Stimulated activated CD8-positive, alpha-beta memory T cell treated with anti-CD3 and anti-CD28 coated beads, Interleukin-7, amount 100 ng/mL, for 1 hour (primary cell): ENCODE measurements at places on chromosomes 3 and 15.

GRCh38 chr3:60025096-60026050, 975.5 kb upstream of the CFAP20DC start:
- no peak for DNase-seq

DNA sequence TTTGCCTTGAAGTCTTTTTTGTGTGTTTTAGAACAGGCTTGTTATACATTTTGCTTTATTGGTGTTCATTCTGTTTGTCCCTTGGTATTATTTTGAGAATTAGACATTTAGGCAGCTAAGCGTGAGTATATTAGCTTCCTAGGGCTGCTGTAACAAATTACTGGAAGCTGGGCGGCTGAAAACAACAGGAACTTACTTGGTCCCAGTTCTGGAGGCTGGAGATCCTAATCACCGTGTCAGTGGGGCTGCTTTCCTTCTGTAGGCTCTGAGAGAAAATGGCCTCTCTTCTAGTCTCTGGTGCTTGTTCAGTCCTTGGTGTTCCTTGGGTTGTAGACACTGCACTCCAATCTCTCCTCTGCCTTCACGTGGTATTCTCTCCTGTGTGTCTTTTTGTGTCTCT, 142.3 kb downstream of the KLHL25 start:
- no peak for DNase-seq

DNA sequence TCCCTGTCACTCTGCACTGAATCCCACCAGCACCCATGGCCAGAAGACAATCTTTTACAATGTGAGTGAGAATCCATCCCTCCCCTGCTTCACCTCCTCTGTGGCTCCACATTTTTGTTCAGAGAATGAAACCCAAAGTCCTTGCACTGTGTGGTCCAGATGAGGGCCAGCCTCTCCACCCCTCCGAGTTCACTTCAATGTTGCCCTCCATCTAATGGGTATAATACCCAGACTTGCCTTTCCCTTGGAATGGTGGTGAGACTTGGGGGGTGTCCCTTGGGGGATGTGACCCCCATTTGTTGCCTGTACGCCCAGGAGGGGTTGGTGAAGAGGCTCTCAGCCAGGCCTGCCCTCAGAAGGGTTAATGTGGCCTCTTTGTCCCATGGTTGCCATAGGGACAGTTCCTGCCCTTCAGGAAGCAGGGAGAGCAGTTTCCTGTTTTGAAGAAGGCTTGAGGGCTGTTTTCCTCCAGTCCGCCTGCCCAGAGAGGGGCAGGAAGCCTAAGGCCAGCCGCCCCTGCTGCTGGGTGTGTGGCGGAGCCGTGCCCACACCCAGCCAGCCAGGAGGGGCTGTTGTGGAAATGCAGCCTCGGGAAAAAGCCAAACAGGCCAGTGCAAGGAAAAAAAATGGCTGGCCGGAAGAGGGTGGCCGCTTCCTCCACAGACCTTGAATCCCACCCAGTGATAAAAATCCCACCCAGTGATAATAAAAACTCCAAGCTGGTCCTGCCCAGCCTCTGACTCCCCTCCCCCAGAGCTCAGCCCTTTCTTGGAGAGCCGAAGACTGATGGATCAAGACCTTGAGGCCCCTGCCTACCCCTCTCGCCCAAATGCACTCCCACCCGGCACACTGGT, 14.6 kb upstream of the FGD5 start:
- no peak for DNase-seq

DNA sequence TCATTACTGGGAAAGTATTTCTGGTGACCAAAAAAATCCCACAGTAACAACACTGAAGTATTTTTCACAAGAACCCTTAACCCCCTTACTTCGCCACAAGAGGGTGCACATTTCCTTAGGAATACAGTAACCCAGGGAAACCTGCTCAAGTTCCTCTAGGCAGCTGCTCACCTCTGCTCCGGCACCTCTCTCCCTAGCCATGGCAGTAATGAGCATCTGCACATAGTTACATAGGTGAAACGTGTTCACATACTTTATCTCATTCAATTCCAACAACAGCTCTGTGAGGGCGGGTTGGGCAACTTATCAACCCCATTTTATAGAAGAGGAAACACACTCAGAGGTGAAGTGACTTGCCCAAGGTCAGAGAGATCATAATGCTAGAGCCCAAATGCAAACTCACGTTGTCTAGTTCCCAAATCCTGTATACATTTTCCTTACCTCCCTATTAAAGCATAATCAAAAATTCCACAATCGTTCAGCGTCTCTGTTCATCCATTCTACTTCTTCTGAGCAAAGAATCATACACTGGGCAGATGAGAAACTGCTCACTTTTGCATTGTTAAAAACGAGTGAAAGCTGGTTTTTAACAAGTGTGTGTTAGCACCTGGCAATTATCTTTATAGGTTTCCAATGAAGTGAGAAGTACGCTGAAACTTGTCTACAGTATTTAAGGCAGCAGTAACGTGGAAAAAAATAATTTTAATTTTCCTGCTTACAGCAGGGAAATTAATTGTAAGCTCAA, 90.7 kb downstream of the IGF2BP2 start:
- no peak for DNase-seq

GRCh38 chr15:96470681-96471310, 140.3 kb downstream of the NR2F2 start:
- DNase-seq = no peak
